ENCODE measurements at places on chromosomes 13 and 19.

- no peak for DNase-seq
Observed at GRCh38 chr13:72889495-72889894, 107.6 kb downstream of the PIBF1 start.

DNA sequence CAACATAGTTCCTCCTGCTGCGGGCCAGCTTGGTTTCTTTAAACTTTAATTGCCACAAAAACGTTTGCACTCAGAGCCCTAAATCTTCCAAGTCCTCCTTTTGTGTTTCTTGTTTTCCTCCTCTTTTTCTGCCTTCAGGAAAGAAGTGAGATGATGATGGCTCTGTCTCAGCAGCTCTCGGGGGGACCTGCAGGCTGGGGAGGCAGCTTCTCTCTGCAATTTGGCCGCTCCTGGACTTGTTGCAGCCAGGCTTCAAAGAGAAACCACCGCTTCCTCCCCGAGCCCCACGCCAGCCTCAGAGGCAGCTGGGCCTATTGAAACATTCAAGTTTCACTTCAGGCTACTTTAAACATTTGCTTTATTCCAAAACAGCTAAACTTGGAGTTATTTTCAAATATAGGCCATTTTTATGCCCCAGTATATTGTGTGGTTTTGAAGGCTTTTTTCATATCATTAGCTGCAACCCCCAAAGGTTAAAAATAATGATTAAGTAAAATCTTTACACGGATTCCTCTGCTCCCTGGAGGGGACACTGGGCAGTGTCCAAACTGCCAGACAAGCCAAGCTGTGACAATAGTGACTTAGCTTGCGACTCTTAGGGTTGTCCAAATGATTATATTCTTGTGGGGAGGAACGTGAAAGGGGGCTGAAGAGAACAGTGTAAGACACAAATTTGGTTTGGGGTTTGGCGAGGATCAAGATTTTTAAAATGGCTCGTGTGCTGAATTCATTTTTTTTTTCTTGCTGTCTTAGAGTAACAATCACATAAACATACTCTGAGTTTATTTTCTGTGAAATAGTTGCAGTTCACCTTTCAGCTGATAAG is 330.8 kb downstream of the DLEU7 start:
- no peak for DNase-seq

- peak; percentile 95 for DNase-seq
Observed at GRCh38 chr13:29454931-29455481, 140.5 kb downstream of the SLC7A1 start.

DNA sequence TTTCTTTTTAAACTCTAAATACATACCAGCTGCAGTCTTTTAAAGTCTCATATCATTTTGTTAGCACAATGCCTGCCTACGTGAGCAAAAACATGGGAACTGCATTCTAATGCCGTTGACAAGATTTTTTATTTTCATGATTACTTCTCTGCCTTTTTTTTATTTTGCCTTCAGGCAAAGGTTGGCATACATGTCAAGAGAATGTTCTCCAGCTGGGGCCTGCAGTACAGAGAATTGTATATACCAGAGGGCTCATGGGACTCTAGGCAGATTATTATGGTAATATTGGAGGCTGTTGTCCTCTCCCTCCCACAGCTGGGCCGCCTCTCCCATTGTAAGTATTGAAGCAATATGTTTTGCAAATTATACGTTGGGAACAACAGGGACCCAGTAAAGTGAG is 53.9 kb upstream of the OBI1 start:
- no peak for DNase-seq

GRCh38 chr13:102983496-102983895 is 82.7 kb downstream of the SLC10A2 start:
- no peak for DNase-seq

DNA sequence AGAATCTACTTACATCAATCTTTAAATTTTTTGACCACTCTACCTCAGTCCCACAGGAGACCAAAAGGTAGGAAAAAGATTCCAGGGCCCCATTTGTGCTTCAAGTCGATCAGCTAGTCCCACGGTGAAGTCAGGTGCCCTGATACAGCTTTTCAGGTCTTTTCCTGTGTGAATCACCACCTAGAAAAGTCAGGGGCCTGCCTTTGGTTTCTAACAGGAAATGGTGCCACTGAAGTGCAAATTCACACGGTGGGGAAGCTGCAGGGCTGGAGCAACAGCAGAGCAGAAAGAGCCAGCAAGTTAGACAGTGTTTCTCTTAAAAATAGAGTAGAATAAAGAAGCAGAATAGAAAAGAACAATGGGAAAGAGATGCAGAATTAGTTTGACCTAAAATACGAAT is 107.5 kb downstream of the KLF12 start:
- peak; percentile 59 for DNase-seq

GRCh38 chr19:44992336-44993163 is 8.7 kb upstream of the RELB start:
- DNase-seq: no peak

DNA sequence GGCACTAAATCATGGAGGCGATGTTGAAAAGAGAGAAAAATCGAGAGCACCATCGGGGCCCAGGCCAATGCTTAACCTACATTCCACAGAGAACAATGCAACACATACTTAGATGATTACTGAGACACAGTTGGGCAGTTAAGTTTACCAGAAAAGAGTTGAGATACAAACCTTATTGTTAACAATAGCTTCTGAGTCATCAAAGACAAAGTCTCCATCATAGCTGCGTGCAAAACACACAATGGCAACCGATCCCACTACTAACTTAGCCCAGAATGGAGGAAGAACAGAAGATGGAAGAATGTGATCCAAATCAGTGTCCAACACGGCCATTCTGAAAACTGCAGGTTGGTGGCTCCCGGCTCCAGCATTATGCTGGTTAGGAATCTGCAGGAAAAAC is 6.2 kb downstream of the TMTC4 start:
- peak; percentile 8 for DNase-seq

DNA sequence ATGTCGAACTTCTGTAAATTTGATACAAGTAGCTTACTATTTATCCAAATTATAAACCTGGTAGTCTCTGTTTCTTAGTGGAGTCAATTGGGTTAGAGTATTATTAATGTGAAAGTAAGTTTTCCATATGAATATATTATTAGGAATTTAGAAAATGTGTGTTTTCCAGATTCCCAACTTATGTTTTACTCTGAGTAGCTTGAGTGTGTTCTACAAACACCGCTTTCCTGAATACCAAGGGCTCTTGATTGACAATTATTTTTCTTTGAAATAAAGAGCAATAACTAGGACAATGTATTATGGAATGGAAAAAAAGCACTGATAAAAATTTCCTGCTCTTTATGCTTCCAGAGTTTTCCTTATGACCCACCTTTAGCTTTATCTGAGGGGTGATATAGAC is 233.6 kb downstream of the POSTN start:
- DNase-seq: no peak

DNA sequence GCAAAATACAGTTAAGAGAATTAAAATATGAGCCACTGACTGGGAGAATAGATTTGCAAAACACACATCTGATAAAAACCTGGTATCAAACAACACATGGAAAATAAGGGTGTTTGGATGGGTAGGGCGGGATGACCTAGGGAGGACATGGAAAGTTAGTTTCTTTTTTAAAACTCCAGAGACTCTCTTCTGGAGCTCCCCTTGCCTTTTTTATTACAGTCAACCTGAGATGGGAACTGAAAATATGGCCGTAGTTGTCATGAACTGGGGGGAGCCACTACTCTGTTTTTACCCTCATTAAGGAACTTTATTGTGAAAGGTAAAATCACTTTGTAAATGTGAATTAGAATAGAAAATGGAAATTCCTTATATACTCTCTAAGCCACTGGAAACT is 113.0 kb downstream of the ATP11A start:
- no peak for DNase-seq

GRCh38 chr19:54133312-54133956 is 4.1 kb upstream of the CNOT3 start:
- DNase-seq: peak; percentile 32

DNA sequence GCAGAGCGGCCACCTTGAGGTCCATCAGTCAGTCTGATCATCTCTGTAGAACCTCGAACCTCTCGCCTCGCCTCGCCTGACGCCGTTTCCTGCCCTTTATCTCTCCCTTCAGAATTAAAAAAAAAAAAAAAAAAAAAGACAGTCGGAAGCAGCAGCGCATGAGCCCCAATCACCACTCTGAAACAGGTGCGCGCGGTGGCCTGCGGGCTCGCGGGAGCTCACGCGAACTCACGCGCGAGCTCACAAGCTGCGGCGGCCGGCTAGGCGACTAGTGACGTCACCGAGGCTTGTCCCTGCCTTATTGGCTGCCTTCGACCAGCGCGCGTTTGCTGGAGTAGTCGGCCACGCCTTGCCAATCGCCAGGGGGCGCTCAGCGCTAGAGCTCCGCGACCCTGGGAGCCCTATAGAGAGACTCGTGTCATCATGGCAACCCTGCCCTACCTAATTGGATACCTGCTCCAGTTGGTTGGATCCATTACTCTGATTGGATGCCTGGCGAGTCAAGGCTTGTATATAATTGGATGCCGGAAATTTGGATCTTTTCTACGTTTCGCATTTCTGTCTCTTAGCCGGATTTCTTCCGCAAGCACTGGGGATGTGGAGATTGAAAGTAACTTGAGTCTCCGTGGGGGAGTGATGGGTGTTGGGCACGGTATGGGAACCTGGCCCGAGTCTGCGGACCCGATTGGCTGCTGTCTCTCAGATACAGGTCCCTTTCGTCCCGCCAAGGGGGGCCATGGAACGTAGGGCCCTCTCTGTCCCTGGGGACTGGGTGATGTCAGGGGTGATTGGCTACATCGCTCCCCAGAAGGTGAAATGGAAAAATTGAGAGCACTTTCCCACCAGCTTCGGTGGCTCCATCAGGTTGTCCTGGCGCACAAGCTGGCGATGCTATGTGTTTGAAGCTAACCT is 31.6 kb downstream of the SYT3 start:
- peak; percentile 0 for DNase-seq

DNA sequence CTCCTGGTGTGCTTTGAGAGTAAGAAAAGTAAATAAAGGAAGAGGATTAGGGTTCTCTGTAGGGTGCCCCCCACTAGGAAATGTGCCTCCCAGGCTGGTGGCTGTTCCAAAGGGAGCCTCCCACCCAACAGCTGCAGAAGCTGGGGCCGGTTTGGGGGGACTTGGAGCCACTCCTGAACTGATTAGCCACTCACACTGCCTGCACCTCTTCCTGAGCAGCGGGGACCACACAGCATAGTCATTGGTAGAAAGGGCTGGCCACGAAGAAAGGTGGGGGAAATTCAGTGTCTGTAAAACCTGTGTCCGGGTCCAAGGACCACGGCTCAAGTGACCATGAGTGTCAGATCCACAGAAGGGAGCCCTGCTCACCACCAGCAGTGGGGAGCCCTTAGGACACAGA is 55.6 kb downstream of the SPACA7 start:
- no peak for DNase-seq

DNA sequence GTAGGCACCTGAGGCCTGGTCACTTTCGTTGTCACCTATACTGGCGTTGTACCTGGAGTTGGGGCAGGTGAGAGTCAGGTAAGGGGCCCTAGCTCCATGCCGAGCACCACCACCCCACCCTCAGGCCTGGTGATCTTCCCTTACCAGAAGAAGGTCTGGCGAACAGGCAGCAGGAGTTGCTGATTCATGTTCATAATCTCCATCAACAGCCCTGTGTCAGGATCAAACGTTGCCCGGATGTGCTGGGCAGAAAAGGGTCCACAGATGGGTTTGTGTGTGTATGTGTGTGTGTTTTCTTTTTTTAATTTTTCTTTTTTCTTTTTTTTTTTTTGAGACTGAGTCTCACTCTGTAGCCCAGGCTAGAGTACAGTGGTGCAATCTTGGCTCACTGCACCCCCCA is 14.3 kb downstream of the MAN2B1 start:
- no peak for DNase-seq

GRCh38 chr13:95319551-95320274 is 18.5 kb upstream of the ABCC4 start:
- DNase-seq: peak; percentile 5

DNA sequence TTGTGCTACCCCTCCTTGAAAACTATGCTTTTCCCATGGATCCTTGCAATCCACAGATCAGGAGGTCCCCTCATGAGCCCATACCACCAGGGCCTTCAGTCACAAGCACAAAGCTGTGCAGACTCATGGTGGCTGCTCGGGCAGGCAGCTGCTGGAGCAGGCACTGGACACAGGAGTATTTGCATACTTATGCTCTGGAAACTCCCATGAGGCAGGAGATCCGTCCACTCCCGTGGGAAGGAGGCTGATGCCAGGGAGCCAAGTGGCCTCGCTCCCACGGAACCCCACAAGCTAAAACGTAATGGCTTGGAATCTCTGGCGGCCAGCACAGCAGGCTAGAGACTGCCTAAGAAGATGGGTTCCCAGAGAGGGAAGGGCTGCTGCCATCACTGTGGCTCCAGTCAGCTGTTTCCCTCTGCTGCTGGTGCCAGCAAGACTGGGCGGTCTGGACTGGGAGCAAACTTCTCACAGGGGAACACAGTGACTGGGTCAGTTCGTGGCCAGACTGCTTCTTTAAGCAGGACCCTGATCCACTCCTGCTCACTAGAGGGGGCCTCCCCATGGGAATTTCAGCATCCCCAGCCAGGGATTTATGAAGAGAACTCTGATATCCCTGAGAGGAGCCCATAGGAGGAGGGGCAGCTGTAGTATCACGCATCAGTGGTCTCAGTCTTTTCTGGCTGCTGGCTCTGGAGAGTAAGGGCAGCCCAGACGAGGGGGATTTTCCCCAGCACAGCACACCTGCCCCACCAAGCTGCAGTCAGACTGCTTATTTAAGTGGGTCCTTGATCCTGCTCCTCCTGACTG is 370.3 kb upstream of the ATXN8OS start:
- DNase-seq: no peak

DNA sequence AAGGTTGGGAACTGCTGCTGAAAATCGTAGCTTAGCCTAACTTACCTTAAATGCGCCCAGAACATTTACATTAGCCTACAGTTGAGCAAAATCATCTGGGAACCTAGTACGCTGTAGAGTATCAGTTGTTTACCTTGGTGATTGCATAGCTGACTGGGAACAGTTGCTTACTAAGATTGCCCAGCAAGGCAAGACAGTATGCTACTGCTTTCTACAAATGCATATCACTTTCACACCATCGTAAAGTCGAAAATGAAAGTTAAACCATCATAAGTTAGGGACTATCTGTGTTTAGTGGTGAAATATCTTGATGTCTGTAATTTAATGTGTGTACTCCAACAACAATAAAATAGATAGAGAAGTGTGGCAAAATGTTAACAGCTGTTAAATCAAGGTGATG is 1670.6 kb upstream of the PCDH20 start:
- DNase-seq: no peak

GRCh38 chr19:5459360-5459759 is 4.1 kb downstream of the ZNRF4 start:
- no peak for DNase-seq

DNA sequence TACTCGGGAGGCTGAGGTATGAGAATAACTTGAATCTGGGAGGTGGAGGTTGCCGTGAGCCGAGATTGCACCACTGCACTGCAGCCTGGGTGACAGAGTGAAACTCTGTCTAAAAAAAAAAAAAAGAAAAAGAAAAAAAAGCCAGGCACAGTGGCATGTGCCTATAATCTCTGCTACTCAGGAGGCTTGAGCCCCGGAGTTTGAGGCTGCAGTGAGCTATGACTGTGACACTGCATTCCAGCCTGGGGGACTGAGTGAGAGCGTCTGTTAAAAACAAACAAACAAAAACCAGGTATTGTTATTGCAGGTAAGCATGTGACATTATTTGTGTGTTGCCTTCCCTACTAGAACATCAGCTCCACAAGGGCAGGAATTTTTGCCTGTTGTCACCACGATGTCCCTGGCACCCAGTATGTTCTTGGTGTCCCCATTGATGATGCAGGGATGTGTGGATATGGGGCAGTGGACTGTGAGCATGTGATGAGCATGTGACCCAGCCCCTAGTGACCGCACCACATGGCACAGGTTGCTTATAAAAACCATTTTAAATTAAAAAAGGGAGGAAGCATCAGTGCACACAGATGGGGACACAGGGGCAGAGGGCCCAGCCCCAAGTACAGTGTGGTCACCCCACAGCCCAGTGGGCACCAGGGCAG is 1.6 kb upstream of the KANK2 start:
- no peak for DNase-seq
